ENCODE measurements at places on chromosomes 4 and X.

GRCh38 chr4:169811476-169811875 lies 53.7 kb upstream of the HPF1 start:
- no peak for DNase-seq

GRCh38 chr4:10441512-10441911 lies 15.7 kb downstream of the ZNF518B start:
- no peak for DNase-seq

DNA sequence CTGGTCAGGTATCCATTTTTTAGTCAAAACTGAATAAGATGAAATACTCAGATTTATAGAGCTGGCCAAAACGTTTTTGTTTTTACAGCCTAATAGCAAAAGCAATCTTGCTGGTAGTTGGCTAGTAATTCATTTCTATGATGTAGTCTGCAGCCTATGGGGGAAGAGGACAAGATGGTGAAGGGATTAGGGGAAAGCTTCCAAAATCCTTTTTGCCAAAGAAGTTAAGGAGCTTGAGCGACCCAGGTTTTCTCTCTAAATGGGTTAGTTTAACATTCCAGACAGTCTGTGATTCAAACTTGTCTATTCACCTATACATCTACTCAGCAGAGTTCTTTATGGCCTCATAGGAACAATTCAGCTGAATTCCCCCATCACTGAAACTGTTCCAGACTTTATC lies 89.8 kb upstream of the SPRY1 start:
- DNase-seq = no peak

GRCh38 chr4:6524436-6524835 lies 50.6 kb upstream of the MAN2B2 start:
- no peak for DNase-seq

- no peak for DNase-seq
These were observed 76.6 kb upstream of the CXXC4 start for GRCh38 chr4:104571341-104571740.

DNA sequence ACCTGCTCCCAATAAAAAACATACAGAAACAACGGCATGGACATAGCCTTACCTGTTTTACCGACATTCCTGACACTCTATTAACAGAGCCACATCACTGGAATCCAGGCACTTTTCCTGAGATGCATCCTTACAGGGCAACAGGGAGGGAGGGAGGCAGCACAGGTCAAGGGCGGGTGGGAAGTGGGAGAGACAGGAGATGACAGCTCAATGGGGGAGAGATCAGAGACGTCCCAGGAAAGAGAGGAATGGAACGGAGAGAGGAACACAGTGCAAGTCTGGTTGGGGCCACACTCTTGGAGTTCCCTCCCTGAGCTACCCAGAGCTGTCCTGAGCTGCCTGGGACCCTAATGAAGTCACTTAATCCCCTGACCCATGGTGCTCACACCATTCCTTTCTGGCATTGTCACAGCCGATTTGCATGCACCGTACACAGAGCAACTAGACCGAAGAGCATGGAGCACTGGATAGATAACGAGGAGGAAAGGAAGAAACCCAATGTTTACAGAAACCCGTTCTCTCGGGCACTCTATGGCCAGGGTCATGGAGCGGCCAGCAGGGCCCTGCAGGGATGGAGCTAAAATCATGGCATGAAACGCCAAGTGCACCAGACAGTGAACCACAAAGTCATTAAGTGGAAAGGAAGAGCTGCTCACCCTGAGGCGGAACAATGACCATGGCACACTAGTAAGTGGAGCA lies 93.1 kb downstream of the NSUN7 start:
- DNase-seq = no peak

DNA sequence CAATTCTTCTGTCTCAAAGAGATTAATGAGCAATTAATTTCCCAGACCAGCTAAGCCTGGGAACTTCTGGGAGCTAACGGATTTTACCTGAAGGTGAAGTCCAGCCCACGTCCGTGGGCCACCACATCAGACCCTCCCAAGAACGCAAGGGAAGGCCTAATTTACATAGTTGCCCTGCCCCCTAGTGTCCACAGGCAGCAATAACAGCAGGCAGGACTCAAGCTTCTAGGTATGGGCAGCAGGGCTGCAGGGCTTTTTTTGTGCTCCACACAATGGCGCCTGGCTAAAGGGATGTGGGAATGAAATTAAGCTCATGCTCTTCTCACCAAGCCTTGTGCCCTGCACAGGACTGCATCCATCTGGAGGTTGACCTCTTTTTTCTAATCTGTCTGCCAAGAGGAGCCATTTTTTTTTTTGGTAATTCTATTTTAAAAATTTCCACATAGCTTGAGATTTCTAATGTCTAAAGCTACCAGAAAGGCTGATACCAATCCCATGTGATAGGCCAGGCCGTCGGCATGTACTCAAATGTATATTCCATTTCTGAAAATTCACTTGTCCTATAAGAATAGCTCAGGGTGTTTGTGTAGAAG lies 111.9 kb upstream of the TMEM164 start:
- DNase-seq = peak; percentile 47

GRCh38 chrX:38006291-38006690 lies at the start of gene SYTL5:
Gene SYTL5, plus strand, starts transcription at chrX:38006553. Its CDS starts 27,337 bp downstream, at chrX:38033890.
- DNase-seq = no peak

DNA sequence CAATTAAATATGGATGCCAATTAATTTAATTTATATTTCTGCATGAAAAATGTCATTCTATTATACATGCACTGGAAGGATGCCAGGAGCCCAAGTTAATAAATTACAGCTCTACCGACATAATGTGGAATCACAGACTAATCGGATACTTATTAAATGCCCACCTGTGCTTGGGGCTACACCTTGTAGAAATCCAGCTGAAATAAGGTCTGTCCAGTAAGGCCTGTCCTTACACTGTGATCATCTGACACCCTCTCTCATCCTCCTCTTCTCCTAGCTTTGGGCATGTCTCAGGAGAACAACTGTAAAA lies 6.0 kb upstream of the SHISA3 start:
- no peak for DNase-seq

DNA sequence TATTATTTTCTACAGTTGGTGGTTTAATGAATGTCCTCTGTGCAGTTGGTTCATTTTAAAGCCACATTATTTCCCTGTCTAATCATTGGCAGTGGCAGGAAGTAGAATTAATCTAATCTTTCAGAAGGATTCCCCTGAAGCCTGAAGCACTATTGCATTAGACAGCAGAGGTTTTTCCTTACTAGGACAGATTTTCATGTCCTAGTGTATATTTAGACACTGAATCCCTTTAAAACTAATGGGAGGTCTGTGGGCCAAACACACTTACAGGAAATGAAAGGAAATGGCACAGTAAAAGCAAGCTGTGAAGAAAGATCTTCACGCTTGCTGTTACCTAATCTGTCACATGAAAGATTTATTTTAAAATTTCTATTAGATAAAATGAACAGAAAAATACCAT lies 165.2 kb downstream of the SLC39A8 start:
- DNase-seq = no peak

DNA sequence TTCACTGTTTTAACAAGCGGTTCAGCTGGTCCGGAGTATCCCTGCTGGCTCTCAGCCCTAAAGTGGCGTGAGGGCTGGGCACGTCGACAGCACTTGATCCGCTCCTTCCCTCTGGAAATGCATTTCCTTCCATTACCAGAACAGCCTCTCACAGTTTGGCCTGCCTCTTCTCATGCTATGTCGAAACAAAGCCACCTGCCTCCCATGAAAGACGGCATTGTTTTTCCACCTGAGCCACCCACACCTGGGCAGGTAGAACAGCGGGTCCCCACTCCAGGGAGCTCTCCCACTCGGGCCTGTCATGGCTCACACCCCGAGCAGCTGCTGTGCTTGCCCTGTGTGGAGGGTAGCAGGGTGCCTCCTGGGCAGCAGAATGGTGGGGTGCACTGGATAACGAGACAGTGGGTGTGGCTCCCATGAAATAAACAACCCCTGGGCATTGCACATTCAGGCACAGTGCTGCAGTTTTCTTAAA lies 86.2 kb downstream of the FHDC1 start:
- no peak for DNase-seq

DNA sequence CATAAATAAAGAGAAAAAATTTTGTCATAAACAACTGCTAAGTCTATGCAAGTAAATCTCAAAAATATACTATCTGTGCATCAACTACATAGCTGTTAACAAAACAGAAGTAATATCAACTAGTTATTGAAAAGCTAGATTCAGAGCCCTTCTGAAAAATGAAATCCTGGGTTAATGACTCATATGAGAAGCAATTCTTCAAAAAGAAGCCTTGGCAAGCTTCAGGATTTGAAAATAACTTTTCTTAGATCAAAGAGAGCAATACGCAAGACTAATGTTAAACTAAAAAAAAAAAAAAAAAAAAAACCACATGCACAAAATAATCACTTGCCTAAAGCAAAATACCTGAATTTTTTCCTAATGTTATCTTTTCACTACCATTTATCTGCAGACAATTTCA lies 566.1 kb upstream of the BOD1L1 start:
- DNase-seq = no peak

GRCh38 chrX:122026665-122027064 lies 979.3 kb downstream of the GLUD2 start:
- DNase-seq = no peak

Data from stimulated activated naive CD8-positive, alpha-beta T cell treated with anti-CD3 and anti-CD28 coated beads, Interleukin-15, Interleukin-2, amounts not matched to agents 100 U/mL and 50 U/mL, for 24 hours (primary cell).